NCI-H2107 (cell line): ENCODE measurements at places on chromosomes 6 and 20.

- DNase-seq, result no peak
These were observed 34.8 kb upstream of the SIRPA start for GRCh38 chr20:1860446-1860845.

DNA sequence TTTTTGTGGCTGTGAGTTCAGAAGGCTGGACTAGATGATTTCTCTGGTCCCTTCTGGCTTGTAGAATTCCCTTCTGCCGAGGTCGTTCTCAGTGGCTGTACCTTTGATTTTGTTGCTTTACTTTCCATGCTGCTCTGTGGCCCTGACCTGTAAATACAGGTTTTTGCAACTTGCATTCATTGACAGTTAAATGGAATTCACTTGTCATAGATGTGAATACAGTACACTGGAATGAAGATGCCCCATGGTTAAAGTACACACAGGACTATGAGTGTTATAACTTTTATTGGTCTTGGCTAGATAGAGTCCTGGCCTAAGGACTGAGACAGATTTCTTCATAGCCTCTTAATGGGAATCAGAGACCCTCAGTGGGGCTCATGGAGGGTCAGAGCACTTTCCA is 12.9 kb upstream of the EFCAB8 start:
- no peak for DNase-seq

GRCh38 chr20:31842471-31843157 is 2.8 kb downstream of the FOXS1 start:
- no peak for DNase-seq

- DNase-seq, result no peak
These were observed 31.7 kb downstream of the UQCC2 start for GRCh38 chr6:33679761-33680160.

DNA sequence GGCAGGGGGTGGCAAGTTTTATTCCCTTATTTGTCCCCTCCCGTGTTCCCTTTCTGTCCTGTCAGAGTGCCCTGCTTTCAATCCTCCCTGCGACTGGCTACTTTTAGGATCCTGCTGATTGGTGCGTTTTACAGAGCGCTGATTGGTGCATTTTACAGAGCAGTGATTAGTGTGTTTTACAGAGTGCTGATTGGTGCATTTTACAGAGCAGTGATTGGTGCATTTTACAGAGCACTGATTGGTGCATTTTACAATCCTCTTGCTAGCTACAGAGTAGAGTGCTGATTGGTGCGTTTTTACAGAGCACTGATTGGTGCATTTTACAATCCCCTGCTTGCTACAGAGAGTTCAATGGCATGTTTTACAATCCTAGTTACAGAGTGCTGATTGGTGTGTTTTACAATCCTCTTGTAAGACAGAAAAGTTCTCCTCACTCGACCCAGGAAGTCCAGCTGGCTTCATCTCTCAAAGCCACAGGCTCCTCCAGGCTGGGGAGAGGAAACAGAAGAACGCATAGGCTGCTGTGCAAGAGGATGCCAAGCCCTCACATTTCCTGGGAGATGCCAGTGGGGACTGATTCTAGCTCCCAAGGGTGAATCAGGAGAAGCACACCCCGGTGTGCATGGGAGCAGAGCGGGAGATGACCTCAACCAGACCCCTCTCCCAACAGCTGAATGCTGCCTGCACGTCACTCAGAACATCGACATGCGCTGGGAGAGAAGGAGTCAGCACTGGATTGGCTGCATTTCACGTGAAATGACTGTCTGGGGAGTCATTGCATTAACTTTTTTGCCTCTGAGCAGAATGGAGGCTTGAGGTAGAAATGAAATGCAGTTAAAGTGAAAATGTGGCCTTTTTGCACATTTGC is 48.3 kb upstream of the SLC22A23 start:
- DNase-seq, result no peak

GRCh38 chr20:42338294-42339201 is 720.4 kb upstream of the CHD6 start:
- no peak for DNase-seq

GRCh38 chr6:139473231-139473701 is 98.8 kb upstream of the CITED2 start:
- DNase-seq, result no peak

DNA sequence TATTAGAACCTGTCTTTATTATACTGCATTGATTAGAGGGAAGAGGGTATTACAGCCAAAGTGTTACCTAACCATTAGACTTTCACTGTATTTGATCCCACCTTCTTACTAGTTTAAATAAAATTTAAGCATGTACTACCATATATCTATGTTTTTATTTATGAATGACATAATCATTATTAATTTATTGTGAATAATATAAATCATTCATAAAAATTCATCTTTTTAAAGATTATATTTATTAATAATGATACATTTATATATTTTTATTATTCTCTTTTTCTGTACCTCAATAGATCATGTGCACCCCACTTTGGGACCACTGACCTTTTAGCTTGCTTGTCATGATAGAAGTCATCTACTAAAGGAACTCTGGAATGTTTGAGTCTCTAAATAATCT is 223.5 kb upstream of the MARCKS start:
- DNase-seq, result no peak

DNA sequence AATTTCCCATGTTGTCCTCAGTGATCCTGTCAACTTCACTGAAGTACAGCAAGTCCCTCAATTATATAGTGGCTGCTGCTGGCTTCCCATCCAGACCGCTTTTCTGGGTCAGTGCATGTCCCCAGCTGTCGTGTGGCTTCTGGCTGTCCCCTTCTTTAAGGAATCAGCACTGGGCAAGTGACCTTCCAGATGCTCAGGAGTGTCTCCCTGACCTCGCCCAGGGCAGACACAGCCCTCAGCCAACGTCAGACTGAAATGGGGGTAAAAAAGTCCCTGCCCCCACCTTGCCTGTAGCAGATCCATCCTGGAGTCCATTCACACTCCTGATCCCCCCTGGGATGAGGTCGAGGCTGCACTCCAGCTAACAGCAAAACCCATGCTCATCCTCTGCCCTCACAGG is 23.7 kb downstream of the OVOL2 start:
- DNase-seq, result no peak
